ENCODE measurements at places on chromosomes 5 and 9.

DNA sequence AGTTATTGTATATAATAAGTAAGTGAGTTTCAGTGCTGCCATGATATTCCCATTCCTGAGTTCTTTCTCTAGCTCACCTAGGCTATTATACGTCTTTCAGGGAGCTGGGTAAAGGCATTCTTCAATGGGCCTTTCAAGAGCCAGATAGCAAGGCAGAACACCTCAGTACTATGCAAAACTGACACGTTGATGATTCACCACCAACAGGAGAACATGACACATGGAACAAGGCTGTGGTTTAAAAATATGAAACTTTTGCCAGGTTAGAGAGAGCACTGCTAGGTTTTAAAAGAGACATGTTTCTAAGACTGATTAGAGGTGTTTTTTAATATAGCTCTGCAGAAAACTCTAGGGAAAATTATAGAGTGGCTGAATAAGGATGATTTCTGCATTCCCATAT lies 95.9 kb downstream of the UGCG start:
- no peak for DNase-seq

- DNase-seq: no peak
Measured at GRCh38 chr9:125746774-125747052, 460 bp upstream of the PBX3 start.

DNA sequence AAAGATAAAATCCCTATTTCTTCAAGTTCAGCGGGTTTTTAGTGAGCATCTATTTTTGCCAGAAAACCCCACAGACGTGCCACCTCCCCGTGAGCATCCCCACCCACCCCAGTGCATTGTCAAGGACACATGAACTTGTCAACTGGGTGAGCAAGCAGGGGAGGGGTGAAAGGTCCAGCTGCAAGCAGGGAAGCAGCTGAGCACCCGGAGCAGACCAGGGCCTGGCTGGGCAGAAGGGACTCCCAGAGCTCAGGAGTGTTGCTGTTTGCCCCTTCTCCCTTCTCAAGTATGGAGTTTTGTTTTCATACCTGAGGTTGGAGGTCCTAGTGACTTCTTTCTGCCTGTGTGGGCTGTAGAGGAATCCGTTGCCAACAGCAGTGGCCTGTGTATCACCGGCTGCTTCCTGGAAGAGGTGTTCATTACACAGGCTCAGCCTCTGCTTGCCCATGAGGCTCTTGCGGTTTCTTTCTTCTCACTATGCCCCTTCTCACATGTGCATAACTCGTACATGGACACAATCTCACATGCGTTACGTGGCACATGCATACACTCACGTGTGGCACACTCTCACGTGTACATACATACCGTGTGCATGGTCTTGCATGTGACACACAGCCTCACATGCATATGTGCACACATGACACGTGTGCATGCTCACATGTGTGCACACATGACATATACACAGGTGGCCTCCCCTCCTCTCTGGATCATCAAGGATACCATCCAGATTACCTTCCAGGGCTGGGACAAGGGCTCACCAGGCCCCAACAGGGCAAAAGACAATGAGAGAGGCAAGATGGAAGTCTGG lies 126.7 kb downstream of the MVB12B start:
- DNase-seq: no peak

DNA sequence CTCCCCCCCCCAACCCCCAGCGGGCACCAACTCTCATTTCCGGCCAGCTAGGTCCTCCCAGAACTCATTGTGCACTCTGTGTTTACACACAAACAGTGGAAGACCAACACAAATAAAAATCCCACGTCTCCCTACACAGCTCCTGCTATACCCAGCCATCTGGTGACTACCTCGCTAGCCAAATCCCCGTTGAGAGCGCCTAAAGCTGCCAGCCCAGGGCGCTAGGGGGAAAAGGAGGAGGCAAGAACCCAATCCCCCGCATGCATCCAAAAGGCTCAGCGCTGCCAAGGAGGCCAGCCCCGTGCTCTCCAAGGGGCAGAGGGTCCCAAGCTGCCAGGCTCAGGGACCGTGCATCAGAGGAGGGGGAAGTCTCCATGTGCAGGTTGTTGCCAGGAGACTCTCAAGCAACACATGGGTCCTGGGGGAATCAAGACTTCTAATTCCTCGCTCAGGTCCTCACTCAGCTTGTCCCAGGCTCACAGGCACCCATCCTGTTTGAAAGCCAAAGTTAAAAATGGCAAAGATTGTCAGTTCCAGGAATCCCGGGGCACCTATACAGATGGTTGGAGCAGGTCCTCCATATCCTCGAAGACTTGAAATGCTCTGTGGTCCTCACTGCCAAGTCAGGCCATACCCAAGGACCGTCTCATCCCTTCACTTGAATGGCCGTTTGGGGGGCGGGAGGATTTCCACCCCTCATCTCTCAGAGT lies 2.7 kb downstream of the ASTN2 start:
- DNase-seq: no peak

DNA sequence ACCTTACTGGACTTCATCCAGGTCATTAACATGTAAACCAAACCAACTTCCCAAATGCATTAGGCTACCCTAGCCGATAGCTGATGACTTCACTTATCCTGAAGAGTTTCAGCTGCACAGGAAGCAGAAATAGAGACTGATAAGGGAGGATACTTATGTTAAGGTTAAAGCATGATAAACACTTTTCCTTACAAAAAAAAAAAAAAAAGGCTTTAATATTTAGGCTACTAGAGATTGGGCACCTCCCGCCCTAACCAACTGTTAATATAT lies 1.6 kb upstream of the MEF2C start:
- no peak for DNase-seq

- no peak for DNase-seq
Measured at GRCh38 chr5:124752854-124753720, 6.6 kb upstream of the ZNF608 start.

GRCh38 chr9:91085517-91086291 lies 276.0 kb downstream of the AUH start:
- DNase-seq: no peak

DNA sequence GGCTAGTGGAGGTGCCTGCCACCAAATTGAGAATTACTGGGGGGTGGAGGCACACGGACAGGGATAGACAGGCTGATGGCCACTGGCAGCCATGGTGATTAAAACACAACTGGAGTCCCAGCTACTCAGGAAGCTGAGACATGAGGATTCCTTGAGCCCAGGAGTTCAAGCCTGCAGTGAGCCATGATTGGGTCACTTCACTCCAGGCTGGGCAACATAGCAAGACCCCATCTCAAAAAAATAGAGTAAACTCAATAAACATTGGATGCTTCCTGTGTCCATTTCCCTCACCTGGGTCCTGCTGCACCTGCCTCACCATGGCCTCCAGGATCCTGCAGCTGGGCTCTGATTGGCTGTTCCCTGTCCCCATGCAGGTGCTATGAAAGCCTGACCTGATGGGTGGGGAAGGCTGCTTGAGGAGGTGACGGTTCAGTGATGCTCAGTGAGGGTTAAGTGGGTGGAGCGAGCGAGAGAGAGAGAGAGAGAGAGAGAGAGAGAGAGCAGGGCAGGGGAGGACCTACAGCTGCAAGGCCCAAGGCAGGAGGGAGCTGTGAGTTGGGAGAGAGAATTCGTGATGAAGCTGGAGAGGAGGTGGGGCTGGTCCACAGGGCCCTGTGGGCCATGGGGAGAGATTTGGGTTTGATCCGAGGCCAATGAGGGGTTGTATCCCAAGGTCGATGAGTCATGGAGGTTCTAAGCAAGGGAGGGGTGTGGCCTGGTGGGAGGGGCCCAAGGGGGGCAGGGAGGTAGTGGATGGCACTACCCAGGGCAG lies 36.7 kb upstream of the FUBP3 start:
- no peak for DNase-seq

GRCh38 chr9:83537331-83538171 lies 650 bp downstream of the FRMD3 start:
- no peak for DNase-seq

DNA sequence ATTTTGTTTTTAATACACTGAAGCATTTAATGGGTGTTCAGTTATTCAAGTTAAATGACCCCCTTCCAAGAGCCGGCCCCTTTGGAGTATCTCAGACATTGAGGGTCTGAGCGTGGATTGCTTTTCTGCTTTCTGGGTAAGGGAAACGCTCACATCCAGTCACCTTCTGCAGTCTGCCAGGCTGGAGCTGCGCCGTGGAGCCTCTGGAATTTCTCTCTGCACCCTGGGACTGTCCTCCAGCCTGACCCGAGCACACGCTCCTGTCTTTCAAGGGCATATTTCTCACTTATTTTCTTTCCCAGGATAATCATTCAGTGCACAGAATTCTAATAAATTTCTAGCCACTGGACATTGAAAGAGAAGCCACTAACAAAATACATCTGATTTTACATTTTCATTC lies 13.4 kb downstream of the FAM240B start:
- no peak for DNase-seq

DNA sequence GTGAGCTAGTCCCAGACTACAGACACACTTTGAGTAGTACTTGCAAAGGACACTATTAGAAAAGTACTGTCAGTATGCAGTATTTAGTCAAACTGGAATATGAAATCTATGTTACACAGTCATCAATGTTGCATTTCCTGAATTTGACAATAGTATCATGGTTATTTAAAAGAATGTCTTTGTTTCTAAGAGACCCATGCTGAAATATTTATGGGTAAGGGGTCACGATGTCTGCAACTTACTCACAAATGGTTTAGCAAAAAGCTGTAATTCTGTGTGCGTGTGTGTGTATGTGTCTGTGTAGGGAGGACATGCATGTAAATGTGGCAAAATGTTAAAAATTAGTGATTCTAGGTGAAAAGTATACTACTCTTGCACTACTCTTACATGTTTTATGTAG lies 105.6 kb downstream of the GOLPH3 start:
- DNase-seq: no peak

- DNase-seq: no peak
Measured at GRCh38 chr5:174827558-174827957, 103.2 kb downstream of the MSX2 start.

GRCh38 chr9:136650648-136651047 lies 12.1 kb upstream of the EGFL7 start:
- DNase-seq: no peak

- peak; percentile 87 for DNase-seq
Measured at GRCh38 chr9:116763770-116764169, 76.7 kb downstream of the TRIM32 start.

- DNase-seq: no peak
Measured at GRCh38 chr5:178126556-178126955, 4.3 kb upstream of the RMND5B start.

- DNase-seq: no peak
Measured at GRCh38 chr9:70298245-70298771, 39.5 kb downstream of the SMC5 start.

- DNase-seq: no peak
Measured at GRCh38 chr9:92308893-92309292, 15.4 kb upstream of the IARS1 start.

DNA sequence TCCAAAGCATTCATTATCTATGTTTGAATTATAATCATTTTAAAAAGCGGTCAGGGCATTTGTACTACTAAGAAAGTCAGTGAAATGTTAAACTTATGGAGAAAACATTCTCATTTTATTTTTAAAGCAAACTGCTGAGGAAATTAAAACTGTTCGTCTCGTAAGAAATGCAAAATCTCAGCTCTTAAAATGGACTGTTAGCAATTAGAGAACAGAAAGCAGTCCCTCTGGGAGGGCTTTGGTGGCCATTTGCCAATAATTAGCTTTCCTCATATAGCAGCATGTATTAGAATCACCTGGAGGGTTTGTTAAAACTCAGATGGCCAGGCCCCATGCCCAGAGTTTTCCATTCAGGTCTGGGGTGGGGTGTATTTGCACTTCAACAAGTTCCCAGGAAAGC lies 120.7 kb upstream of the RASEF start:
- no peak for DNase-seq

DNA sequence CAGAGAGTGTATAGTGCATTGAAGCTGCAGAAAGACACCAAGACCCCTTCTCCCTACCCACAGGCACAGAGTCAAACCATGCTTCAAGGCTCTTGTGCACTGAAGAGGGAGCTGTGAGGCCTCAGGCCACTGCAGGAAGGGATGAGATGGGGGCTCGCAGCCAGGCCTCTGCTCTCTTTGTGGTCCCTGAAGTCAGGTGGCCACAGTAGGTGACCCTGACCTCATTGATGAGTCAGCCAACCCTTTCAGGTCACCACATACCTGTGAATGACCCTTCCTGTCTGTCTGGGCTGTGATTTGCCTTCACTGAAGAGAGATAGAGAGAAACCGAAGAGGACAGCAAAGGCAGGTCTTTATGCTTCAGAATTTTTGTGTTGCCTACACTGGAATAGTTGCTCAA lies 372.1 kb downstream of the ACTL7B start:
- DNase-seq: no peak

DNA sequence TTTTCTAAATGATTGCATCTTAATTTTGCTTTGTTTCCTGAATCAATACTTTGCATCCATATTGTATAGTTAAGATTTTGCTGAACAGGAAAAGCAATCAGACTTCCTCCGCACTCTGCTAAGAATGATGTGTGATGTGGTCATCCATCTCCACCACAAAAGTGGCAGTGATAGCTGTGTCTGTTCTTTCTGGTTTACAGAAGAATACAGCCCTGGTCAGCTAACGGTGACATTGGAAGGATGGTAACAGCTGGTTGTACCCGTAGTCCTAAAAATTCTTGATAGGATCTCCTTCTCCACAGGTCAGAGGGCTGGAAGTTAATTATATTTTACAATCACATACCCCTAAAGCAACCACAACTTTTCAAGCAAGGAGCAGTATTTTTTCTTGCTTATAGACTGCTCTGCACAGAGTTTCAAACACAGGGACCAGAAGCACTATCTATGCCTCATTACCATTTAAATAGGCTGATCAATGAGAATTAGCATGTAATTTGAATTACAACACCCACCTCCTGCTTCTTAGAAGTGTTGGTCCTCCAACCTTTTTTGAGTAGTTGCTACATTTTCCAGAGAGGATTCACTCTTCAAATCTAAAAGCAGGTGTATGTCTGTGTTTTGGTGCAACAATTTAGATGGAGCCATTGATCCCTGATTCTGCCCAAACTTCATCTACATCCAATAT lies 1191.9 kb upstream of the NUDT12 start:
- no peak for DNase-seq

- DNase-seq: no peak
Measured at GRCh38 chr9:101751895-101752294, 13.4 kb upstream of the GRIN3A start.

DNA sequence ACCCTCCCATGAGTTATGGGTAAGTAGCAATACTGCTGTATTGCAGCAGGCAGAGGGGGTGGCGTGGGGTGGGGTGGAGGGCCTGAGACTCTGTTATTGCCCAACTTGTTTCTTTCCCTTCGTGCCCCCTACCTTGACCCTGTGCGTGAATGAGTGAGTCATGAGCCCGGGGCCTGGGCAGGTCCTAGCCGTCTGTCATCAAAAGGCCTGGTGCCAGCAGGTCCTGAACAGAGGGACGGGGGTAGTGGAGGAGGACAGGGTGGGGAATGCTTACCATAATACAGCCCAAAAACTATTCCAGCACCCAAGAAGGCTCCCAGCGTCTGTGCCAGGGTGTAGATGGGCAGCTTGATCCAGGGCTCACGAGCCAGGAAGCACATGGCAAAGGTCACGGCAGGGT lies 4.3 kb downstream of the AQP3 start:
- DNase-seq: no peak
